ENCODE measurements at places on chromosomes 3 and 15.

GRCh38 chr3:40258555-40258954 is 51.0 kb upstream of the EIF1B start:
- no peak for DNase-seq

DNA sequence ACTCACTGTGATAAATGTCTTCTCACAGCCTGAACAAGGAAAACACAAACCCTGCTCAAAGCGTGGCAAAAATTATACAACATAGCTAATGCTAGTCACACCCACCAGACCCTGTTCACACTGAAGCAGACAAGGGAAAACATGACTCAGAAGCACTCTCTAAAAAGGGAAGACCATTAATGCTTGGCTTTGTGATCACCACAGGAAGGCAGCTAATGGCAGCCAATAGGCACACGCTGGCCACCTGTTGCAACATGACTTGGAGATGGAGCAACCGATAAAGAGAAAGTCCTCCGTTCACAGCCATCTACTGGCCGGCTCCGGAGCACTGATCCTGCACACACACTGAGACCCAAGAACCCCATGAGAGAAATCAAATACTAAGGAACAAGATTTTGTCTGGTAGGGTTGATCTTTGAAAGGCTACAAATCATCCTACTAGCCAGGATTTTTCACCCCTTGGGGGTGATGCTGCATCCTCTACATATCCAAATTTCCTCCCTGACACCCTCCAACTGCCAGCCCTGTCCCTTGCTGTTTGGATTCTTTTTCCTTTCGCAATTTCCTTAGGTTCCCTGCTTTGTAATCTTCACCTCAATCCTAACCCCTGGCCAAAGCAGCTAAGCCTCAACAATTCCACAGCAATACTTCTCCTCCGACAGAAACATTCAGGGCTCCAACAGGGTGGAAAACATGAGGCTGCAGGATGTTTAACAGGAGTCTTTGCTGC is 3.2 kb downstream of the ZXDC start:
- no peak for DNase-seq

GRCh38 chr3:119595639-119596334 is 1.9 kb upstream of the PLA1A start:
- no peak for DNase-seq

DNA sequence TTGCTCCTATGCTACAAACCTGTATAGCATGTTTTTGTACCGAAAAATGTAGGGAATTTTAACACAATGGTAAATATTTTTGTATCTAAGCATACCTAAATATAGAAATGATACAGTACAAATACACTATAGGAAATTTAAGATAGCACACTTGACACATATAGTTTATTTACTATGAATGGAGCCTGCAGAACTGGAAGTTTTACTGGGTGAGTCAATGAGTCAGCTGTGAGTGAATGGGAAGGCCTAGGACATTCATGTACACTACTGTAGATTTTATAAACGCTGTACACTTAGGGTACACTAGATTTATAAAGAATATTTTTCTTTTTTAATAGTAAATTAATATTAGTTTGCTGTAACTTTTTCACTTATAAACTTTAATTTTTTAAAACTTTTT is 707.7 kb upstream of the EPHA6 start:
- no peak for DNase-seq

DNA sequence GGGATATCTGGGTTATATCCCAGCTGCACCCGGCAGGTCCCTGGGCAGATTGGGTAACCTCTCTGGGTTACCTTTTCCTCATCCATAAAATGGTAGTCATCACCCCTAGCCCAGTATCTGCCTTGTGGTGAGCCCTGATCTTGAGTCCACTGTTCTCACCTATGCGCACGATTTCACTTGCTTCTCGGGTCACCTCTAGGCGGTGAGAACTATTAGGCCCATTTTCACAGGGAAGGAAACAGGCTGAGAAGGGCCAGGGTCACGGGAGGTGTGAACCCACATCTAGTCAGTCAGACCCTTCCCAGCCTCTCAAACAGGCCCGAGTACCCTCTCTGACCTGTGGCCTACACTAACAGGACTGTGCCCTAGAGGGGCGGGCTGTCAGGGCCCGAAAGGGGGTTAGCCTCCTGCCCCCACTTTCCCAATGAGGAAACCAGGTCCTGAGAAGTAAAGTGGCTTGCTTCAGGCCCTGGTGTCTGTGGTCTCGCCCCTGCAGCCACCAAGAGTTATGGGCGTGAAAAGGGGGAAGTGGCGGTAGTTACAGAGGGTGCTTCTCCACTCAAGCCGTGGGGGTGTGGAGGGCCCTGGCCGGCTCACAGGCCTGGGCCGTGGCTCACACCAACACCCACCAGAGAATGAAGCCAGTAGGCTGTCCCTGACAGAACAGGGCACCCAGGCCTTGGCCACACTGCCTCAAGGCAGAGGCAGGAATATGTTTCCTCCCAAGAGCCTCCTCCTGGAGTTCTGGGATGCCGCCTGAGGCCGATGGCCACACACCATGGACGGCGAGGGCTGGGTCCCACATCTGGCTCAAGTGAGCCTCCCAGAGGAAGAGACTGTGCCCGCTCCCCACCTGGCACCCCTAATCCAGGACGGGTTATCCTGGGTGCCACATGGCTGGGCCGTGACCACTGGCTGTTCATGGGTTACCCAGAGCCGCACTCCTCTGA is 19.5 kb downstream of the PSTPIP1 start:
- DNase-seq, result no peak

DNA sequence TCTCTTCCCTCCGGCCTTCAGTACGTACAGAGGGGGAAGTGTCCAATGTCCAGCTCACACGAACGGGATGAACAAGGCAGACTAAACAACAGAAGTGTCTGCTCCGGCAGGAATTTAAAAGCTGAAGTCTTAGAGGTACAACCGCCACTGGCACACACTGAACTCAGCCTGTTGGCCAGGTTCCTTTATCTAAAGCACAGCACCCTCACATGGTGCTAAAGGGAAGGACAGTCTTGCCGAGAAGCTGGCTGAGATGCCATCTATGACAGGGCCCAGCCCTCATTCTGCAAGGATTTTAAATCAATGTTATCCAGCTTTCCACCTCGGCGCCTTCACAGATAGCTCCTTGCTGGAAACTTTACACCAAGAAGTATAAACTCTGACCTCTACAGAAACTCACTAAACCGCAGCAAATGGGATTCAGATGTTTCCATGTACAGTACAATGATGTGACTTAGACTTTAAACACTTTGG is 2.8 kb downstream of the ADAMTS17 start:
- no peak for DNase-seq

GRCh38 chr15:63083044-63083443 is 38.6 kb upstream of the LACTB start:
- DNase-seq, result no peak

GRCh38 chr3:20201143-20201542 is 15.1 kb upstream of the SGO1 start:
- no peak for DNase-seq

DNA sequence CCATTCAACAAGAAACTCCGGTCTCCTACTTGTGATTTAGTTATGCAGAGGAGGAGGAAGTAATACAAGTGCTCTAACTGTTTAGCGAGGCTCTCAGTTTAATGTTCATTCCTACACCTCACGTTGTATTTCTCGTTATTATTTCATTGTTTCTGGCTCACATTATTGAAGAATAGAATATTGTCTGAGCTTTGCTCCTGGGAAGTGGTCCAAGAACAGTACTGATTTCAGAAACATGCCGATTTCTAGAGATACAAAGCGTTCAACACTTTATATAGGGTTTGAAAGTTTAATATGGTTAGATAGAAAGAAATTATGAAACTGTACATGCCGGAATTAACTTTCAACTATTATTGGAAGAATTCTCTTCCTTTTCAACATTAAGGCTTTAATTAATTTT is 1145.5 kb downstream of the TBL1XR1 start:
- no peak for DNase-seq

DNA sequence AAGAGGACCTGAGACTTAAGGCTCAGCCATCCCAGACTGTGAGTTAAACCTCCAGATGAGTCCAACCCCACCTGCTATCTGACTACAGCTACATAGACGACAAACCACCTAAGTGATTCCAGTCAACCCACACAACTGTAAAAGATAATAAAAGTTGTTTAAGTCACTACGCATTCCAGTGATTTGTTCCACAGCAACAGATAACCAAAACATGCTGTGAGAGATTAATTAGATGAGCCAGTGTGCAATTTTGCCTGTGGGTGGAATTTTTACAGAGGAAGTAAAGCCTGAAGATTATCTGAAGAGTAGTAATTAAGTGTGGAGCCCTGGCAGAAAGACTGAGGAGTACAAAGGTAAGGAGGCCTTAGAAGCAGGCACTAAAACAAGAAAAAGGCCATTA is 5.4 kb downstream of the BTBD1 start:
- DNase-seq, result no peak

All from SJSA1 (cell line).